ENCODE measurements at places on chromosomes 16 and 17.

- peak; percentile 54 for DNase-seq
Measured at GRCh38 chr16:426115-426905, 861 bp downstream of the RAB11FIP3 start.

DNA sequence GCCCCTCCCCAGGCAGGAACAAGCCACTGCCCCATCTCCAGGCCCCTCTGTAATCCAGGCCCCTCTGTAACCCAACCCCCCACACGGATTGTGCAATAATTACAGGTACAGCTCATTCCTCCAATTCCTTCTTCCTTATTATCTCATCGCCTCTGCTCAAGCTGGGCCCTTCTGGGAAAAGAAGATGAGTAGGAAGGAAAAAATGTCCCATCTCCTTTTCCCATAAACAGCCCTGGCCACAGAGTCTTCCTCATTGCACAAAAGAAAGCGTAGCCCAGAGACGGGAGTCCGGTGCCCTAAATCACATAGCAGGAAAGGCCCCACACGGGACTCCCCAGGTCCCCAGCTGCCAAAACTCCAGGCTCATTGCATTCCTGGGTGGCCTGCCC is 3.6 kb upstream of the LITAFD start:
- DNase-seq = no peak

- DNase-seq = no peak
Measured at GRCh38 chr17:40346765-40347158, 17.8 kb downstream of the GJD3 start.

DNA sequence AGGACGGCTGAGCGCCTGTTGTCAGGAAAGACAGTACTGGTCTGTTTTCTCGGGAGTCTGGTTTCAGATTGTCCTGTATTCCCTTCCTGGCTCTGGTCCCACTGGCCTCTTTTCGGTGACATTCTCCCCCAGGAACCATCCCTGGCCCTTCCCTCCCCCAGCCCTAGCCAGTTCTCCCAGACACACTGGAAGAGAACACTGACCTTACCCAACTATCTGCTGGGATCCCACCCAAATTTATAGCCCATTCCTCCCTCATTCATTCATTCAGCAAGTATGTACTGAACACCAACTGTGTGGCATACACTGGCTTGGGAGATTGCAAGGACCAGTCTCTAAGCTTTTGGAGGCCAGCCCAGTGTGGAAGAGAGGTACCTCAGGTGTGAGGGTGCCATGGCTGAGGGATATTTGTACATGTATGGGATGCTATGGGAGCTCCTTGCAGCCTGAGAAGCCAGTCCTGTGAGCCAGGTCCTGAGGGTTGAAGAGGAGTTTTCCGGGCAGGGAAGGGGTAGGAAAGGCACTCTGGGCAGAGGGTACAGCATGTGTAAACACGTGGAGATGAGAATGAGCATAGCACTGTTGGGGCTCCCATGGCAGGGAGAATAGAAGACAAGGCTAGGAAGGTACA is 5.2 kb downstream of the RND2 start:
- no peak for DNase-seq

DNA sequence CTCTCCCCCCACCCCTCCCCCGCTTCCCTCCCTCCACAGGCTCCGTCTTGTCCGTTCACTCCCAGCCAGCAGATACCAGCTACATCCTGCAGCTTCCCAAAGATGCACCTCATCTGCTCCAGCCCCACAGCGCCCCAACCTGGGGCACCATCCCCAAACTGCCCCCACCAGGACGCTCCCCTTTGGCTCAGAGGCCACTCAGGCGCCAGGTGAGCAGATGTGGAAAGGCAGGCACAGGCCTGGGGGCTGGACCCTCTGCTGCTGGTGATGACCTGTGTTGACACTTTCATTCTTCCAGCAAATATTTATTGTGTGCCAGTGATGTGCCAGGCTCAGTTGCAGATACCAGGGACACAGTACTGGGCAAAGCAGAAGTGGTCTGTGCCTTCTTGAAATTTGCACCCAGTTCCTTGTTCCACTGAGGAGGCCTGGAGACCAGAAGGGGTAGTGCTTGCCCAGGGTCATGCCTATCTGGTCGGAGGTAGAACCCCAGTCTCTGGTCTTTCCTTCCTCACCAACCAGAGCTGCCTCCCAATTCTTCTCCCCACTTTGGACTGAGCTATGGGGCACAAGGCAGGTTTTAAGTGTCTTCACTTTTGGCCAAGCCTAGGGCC is 10.3 kb upstream of the ABCC3 start:
- no peak for DNase-seq

DNA sequence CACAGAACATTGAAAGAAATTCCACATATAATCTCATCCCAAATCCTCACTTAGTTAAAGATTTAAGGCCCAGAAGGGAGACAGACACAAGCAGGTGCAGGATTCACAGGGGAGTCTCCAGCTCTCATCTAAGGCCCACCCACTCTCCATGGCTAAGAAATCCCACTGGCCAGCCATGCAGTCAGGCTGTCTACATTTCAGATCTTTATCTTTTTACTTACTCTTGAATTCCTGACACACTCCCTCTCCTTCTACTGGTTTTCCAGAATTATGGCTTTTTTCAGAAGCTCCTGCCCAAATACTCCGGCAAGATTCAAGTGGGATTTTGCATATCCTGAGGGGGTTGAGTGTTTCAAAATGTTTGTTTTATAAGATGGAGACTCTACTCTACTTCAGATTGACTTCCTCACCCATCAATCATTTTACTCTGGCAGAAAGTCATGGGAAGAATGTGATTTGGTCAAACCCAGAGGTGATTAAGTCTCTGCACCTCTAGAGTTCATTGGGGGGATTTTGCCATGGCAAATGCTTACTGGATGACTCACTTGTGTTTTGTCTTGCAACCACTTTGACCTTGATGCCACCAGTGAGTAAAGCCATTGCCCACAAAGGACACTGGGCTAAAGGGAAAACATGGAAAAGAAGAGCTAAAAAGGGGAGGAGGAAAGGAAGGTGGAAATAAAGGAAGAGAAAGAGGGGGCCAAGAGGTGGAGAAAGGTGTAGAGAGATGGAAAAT is 688.8 kb upstream of the SALL1 start:
- DNase-seq = no peak

DNA sequence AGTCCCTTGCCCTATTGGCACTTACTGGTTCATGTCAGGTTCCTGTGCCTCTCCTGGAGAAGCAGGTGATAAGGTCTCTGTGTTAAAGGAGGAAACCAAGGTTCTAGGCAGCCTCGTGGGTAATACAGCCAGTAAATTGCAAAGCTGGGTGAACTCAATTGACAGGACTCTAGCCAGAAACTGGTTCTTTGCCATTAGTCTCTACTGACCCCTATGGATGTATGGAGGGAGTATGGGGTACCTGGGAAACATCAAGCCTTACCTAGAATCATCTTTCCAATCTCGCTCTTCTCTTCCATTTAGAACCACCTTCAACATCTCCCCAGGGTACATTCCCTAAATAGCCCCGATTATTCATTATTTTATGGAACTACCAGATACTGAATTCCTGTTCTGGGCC is 169.3 kb downstream of the CDH13 start:
- DNase-seq = no peak

Measured in WTC11 (cell line).